ENCODE measurements at places on chromosomes 6 and 20.

DNA sequence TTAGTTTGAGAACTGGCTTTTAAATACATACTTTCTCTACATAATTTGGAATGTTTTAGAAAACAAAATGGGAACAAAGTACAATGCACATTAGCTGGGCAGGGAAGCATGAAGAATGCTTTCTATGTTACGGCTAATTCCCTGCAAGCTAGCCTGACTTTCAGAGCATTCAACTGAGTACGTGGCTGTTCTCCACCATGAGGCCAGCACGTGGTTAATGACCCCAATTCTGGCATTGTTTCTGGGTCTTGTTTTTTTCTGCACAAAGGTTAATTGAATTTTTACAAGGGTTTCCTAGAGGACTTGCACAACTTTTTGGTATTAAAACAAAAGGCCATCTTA lies 208.6 kb upstream of the AGPAT4 start:
- DNase-seq = no peak

DNA sequence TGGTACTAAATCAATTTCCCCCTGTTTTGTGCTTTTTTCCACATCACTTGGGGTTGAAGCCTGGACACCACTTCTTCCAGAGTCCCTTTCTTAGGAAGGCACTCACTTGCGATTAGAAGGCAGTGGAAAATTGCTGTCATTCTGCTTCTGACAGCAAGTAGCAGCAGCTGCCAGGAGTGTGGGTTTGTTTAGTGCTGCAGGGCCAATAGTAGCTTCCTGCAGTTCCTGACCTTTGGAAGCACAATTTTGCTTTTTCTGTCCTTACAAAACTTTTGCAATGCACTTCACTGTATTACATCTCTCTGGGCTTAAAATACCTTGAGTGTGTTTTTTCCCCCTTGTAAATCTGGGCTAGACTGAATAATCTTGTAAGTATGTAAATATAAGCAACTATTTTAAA lies 12.5 kb upstream of the HLA-DRA start:
- no peak for DNase-seq

DNA sequence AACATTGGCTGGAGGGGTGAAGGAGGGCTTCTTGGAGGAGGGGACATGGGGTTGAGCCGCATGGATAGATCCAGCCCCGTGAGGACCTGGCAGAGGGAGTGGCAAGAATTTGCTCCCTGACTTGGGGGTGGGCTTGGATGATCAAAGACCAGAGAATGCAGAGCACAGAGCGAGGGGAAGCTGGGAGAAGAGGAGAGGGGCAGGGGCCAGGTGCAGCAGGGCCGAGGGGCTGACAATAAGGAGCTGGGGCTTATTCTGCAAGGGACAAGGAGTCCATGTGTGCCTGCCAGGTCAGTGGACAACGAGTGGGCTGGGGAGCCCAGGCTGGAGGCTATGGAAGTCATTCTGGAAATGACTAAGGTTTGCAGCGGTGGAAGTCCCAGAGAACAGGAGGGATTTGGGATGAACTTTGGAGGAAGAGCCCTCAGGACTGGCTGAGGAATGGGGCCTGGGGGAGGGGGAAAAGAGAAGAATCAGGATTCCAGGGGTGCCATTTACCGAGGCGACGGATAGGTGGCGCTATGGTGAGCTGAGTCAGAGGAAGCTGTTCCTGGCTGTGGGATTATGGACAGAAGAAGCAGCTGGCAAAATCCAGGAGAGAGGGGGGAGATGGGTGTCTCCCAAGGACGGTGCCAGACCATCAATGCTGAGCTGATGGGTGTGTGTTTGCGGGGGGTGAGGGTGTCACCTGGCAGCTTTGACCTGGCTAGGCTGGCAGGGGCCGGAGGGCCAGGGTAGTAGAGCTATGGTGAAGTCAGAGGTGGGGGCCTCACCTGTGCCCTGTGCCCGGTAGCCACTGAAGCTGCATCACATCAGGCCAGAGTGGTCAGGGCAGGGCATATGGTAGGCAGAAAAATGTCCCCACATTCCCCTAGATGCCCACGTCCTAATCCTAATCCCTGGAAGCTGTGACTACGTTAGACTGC lies 7.8 kb downstream of the KCNG1 start:
- DNase-seq = peak; percentile 66

GRCh38 chr20:35271904-35272303 lies 6.0 kb downstream of the MMP24OS start:
- DNase-seq = no peak

DNA sequence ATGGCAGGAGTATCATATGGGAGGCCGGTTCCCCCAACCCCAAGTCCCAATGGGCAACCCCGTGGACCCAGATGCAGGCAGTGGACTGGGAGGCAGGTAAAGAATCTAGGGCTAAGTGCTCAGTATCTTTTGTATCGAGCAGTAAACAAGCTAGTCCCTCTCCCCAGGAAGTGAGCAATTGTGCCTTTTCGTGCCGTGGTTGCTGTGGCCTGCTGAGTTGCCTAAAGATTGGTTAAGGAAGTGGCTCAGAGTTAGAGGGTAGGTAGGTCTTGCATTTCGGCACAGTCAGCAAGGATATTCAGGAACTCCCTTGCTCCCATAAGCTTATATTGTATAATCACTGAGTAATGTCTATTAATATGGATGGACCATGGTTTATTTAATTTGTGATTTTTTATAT lies 1.3 kb upstream of the DNAH8 start:
- peak; percentile 50 for DNase-seq

- DNase-seq = no peak
These were observed 236.9 kb downstream of the PRL start for GRCh38 chr6:22059946-22060345.

DNA sequence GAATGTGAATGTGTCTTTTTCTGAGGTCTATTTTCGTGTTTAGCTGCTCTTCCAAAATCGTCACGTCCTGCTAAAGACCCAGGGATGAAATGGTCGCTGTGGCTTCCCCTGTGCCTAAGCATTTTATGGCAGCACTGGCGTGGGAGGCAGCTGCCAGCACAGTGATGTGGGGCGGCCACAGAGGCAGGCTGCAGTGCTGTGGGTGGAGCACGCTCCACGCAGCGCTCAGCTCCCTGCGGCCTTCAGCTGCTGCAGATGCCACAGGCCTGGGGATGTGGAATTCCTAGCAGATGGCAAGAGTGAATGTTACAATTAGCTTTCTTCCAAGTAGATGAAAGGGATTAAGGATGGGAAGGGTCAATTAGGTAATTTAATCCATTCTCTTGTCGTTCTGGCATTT lies 242.6 kb downstream of the SMOC2 start:
- no peak for DNase-seq
